ENCODE measurements at places on chromosomes 5 and 9.

DNA sequence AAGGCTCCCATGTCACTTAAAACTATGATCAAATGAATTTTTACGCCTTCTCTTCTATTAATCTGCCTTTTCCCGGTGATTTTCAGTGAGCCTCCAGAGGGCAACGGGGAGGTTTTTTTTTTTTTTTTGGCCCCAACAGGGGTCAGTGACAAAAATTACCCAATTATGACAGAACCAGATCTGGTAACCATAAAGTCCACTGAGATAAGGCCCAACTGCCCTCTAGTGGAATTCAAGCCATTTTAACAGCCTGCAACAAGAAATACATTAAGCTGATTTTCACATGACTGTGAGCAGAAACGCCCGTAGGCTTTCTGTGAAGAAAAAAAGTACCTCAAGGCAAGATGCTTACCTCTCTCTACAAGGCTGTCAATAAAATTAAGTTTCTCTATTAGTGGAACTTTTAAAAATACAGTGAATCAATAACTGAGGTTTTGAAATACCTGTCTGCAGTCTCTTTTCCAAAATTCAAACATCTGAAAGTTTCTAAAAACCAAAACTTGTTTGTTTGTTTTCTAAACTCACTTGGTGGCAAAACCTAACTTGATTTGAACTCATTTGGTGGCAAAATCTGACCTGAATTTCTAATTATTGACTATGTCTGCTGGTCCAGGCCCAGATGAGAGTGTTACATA is 49.7 kb upstream of the FST start:
- DNase-seq: no peak

DNA sequence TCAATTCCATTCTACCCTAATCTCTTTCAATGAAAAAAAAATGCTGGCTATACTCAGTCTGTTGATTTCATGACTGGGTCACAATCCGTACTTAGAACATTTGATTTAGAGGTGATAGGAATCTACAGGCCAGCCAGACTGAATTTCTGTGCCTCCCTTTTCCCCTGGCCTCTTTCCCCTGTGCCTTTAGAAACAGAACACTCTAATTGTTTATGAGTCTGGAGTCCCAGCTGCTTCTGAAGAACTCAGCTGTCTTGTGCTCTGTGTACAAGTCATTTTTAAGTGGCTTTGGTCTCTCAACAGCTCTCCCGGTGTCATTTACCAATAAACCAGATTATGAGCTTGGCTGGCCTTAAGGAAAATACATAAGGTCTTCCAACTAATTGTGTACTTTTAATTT is 94.1 kb upstream of the ITGA2 start:
- DNase-seq: no peak

DNA sequence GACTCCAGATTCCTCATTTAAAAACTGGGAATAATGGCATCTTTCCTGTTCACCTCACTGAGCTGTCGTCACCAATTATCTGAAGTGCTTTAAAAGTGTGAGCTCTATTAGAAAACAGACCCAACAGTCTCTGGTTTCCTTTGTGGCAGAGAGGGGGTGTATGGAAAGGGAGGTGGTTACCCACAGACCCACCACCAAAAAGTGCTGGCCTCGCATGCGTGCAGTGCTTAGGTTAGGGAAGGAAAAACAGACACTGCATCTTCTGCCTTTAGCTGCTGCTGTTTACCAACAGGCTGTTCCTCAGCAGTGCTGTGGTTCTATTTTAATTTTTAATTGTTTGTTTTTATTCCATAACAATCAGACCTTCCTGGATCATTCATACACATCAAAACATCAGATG is 249.6 kb downstream of the PIK3R1 start:
- no peak for DNase-seq

DNA sequence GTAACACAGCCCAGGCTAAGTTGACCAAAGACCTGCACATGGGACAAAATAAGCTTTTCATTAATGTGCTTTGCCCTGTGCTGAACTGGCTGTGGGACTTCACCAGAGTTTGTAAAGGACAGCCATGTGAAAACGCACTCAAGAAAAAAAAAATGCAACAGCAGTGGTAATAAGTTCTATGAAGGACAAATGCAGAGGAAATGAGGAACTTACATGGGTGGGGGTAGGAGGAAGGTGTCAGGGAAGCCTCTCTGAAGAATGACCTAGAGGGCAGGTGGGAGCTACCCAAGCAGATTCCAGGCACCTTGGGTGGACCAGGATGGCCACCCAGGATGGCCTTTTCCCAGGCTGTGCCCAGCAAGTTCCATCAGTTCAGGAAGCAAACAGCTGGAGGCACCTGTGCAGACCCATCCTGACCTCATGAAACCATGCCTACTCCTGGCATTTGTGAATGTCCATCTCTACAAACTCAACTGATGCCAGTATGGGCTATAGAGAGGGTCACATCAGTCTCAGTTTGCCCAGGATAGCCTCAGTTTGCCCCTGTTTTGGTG is 6.7 kb upstream of the PHF2 start:
- no peak for DNase-seq

GRCh38 chr5:132661231-132662003 is 3.4 kb downstream of the IL13 start:
- no peak for DNase-seq

DNA sequence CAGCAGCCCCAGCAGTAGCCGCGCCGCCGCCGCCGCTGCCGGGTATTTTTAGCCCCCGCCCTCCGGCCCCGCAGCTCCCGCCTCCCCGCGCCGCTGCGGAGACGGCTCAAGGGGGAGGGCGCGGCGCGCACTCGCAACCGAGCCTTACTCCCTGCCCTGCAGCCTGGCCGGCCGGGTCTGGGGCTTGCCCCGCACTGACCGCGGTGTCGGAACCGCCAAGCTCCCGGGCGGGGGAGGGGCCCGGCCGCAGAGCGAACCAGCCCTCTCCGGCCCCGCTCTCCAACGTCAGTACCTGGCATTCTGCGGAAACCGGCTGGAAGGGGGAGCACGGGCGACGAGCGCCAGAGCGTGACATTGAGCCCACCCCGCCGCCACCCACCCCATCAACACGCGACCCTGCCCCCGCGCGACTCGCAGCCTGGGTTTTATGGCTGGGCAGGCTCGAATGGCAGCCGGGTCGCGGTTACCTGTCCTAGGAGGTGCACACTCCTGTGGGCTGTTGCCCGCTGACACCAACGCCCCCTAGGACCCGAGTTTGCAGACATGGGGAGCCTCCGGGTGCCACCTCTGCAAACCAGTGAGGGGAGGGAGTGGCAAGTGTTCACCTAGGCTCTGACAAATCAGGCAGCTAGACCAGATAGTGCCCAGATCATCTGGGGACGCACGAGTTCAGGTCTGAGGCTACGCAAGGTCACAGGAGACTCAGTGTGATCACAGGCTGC is at the start of gene ACSL6:
Gene ACSL6, minus strand, starts transcription at position 37 of the 722 bp plus-strand sequence. CDS start 105 bp downstream, outside the sequence.
- no peak for DNase-seq
